Natural killer cell (primary cell): ENCODE measurements at places on chromosomes 11 and 22.

DNA sequence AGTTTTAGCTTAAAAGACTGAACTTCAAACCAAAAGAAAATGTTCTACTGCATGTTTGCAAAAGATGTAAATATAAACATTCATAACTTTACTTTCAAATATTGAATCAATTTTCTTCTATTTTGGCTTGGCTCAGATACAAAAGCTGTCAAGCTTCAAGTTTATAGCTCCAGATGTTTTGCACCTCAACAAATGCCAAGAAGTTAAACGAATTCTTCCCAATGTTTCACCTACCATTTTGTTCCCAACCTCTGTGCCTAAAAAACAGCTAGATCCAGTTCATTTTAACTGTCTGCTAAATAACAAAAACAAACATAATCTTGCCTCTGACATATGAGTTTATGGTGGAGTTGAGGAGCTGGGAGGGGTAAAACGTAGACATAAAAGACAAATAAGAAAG lies 76.5 kb downstream of the RAB30 start:
- DNase-seq, result no peak

DNA sequence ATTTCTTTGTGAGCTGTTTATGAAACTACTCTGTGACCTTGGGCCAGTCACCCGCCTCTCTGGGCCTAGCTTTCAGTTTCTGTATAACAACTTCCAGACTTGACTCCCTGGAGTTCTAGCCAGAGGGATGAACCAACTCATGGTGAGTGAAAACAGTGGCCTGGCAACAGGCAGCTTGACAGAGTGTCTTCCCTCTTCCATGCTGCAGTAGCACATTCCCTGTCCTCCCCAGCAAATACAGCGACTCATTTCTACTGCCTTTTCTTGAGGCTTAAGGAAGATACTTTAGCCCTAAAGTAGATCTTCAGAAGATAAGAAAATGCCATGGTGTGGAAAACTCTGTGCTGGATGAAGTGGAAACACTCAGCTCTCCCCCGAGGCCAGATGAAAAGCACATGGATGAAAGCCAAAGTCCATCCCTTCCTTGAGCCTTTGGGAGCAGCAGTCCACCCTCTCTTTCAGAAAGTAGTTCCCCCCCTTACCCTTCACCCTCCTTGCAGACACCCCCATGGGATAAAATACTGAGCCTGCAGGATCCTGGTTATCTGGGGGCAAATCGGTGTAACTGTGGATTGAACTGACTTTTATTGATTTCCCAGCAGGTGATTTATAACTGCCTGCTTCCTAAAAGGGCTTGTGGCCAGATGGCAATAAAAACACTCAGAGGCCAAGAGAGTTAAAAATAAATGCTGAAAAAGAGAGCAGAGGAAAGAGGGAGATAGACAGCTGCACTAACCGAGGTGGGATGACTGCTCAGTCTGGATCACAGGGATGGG lies 24.1 kb downstream of the IRAG1 start:
- no peak for DNase-seq

DNA sequence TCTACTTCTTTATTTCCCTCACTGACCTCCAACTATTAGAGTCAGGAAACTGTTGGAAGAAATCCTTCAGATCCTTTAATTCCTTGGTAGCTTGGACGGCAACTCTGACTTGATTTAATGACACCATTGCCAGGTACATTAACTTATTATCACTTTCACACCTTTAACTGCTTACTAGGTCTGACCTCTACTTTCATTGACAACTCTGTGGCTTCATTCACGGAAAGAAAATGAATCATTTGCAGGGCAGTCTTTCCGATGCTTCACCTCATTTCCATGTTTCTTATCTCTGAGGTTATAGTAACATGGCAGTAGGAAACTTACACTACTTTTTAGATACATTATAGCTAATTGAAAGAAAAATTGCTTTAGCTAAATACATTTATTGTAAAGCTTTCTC lies 82.6 kb upstream of the PDGFD start:
- DNase-seq, result no peak

- no peak for DNase-seq
Measured at GRCh38 chr11:75191330-75191717, 40.4 kb downstream of the SLCO2B1 start.

GRCh38 chr11:65135633-65136145 lies 1.4 kb upstream of the SYVN1 start:
- no peak for DNase-seq

DNA sequence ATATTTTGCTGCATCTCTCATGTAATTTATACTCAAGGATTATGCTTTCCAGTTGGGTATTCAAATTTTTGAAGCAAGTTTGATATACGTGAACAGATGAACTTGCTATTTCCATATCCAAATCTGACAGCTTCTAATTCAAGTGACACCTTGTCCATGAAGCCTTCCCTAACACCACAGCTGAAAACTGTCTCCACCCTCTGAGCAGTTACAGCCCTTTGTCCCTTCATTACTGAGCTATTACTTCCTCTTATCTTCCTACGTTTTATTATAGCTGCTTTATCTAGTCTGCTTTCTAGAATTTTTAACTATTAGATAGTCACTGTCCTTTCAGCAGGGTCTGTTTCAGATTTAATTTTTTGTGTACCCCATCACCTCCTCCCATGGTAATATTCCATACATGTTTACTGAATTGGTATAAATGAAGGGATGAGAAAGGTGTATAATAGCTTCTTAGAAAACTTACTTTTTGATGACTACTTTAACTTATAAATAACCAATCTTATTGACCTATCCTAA lies 13.3 kb upstream of the PRSS23 start:
- no peak for DNase-seq

DNA sequence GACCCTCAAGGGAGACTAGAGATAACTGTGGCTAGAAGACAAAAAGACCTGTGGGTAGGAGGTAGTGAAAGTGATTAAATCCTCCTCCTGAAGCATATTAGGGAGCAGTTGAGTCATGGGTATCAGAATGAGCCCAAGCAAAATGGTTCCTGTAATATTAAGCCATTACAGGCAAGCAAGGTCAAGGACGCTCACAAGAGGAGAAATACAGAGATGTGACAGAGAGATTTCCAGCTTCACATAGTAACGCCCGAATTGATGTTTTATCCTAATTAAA lies 77.7 kb downstream of the FAM76B start:
- DNase-seq, result no peak

GRCh38 chr11:79466411-79466810 lies 25.6 kb upstream of the TENM4 start:
- no peak for DNase-seq

- DNase-seq, result no peak
Measured at GRCh38 chr22:46573781-46574437, 36.5 kb upstream of the CELSR1 start.

DNA sequence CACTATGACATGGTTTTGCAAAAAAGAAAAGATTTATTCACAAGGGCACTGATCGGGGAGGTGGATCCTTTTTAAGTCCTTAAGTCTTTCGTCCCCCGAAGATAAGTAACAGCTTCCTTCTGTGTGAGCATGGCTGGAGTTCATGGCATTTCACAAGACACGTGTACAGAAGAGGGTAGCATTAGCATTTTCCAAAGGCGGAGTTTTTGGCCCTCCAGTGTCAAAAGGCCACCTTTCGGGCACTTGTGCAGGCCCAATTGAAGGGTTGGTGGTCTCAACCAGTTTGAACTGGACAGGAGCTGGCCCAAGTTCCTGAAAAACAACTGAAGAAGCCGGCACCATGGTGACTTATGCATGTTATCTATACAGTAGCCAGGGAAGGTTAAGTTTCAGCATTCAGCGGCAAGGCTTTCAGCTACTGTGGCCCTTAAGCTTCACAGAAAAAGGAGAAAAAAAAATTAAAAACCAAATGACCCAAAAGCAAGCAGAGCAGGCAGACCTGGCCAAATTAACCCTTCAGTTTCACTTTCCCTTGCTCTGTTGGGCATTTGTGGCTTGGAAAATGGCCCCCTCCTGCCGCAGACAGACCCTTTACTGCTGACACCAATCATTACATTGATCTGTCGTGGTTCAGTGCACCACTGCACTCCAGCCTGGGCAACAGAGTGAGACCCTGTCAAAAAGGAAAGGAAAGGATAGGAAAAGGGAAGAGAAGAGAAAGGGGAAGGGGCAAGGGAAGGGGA lies 18.7 kb downstream of the ZNF74 start:
- DNase-seq, result no peak

- DNase-seq, result peak; percentile 63
Measured at GRCh38 chr22:40178417-40179409, 988 bp downstream of the TNRC6B start.

DNA sequence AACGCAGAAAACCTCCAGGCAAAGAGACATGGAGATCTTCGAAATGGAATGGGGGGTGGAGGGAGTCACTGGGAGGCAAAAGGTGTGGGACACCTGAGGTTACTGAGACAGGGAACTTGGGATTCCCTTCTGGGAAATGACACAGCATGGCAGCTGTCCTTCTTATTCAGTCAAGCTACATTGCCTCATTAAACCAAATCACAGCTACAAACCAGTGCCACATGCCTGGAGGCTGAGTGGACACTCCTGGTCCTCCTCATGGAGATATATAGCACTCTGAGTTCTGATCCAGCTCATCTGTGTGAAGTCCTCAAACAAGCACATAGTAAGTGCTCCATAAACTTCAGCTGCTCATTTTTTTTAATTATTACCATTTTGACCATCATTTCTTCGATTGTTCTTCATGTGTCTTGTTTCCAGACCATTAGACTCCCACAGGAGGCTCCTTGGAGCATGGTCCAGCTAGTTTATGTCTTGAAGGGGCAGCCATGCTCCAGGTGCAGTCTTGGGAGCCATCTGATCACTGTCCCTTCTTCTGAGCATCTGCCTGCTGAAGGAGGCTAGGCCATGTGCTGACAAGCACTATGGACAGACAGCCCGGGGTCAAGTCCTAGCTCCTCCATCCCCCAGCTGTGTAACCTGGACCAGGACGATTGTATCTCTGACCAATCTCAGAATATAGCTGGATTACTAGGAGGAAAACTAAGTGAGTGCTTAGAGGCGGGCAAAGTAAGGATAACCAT lies 9.7 kb upstream of the FXYD2 start:
- DNase-seq, result no peak

DNA sequence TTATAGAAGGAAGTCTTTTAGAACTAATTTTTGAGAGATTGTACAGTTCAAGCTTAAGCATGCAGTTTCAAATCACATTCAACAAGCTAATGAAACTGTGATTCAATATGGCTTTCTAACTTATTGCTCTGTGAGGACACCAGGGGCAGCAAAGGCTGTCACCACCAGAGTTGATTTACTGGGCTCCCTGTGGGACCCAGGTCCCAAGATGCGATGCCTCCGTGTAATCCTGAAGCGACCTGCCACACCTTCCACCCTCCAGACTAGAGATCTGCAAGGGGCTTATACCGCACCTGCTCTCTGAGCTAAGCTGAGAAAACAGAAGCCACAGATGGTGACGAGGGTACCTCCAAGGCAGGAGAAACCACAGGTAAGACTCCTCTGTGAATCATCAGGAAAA lies 918 bp upstream of the OR51Q1 start:
- no peak for DNase-seq

DNA sequence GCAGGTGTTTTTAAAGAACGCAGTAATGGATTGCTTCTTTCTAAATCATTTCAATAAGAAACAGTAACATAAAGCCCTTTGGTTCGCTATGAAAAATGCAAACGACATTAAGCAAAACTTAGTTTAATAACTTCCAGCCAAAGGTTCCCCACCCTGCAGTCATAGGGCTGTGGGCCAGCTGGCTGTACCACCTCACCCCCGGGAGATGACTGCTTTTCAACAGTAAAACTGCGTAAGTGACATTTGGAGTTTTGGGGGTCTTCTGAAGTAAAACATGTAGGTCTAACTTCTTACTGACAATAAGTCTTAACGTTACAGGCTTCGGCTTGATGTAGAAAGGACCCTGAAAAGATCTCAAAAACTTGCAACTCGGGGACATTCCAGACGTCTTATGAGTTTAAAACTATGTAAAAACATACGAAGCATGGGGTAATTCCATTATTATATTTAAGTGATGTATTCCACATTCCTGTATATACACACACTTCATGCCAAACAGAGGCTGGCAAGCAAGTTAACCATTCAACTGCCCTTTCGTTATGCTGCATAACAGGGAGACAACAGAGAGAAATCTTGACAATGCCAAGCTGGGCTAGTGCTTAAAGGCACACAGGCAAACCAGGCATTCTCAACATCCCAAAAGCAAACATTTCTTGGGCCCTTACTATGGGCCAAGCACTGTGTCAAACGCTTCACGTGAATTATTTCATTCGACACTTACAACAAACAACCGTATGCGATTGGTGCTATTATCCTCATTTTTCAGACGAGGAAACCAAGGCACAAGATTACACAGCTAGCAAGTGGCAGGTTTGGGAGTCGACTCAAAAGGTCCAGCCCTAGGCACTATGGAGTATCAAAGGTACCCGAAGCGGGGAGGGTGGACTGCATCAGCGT lies 1.2 kb downstream of the MRTFA start:
- no peak for DNase-seq
